ENCODE measurements at places on chromosomes 16 and 17.

- no peak for DNase-seq
These were observed 40.5 kb downstream of the USP7 start for GRCh38 chr16:8923199-8923598.

DNA sequence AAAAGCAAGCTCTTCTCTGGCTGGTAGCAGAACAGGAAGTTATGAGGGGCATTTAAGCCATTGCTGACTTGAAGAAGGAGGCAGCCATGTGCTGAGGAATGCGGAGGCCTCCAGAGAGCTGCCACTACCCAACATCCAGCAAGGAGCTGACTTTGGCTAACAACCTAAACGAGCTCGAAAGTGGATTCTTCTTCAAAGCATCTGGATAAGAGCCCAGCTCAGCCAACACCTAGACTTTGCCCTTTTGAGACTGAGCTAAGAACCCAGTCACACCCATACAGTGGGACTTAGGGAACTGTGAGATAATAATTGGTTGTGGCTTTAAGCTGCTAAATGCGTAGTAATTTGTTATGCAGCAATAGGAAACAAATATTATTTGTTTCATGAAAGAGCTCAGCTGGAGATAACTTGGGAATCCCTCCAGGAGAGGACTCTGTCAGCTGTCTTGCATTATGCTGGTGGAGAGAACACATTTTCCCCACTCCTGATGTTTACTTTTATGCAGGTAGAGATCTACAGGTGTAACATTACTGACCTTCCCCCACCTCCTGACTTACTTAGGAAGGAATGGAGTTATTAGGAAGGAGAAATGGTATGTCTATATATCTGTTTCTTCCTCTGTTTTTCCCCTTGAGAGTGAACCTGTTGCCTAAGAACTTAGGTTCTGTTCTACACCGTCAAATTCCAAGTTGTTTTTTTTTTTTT, 52.7 kb upstream of the ZNF629 start:
- no peak for DNase-seq

DNA sequence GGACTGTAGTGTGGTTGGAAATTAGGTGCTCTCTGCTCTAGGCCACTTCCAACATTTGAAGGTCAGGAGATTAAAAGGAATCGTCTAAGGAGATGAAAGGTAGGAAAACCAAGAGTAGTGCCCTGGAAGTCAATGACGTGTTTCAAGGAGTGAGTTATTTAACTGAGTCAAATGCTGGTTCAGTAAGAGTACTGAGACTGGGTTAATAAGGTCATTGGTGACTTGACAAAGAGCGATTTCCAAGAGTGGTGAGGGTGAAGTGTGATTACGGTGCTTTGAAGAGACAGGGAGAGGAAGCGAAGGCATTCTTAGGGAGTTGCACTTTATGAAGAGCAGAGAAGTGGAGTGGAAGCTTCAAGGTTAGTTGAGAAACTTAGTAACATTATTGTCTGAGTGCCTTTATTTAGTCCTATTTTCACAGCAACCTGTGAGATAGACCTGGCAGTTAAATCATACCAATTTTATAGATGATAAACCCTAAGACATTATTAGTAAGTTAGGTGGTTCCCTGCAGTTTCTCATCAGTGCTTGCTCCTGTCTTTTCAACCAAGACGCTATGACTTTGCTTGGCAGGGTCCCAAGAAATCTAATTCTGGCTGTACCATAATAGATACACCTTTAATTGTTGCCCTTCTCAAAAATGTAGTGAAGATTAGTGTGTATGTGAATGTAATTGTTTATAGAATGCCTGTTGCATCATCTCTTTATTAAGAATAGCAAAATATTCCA, 5.9 kb downstream of the ZNF207 start:
- DNase-seq = no peak

DNA sequence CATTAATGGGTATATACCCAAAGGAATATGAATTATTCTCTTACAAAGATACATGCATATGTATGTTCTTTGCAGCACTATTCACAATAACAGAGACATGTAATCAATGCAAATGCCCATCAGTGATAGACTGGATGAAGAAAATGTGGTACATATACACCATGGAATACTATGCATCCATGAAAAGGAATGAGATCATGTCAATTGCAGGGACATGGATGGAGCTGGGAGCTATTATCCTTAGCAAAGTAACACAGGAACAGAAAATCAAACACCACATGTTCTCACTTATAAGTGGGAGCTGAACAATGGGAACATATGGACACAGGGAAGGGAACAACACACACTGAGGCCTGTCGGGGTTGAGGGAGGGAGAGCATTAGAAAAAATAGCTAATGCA, 141.1 kb upstream of the HS3ST4 start:
- no peak for DNase-seq

- no peak for DNase-seq
These were observed 204.2 kb upstream of the KCNJ16 start for GRCh38 chr17:69870751-69871199.
